ENCODE measurements at places on chromosomes 5 and 9.

- no peak for DNase-seq
Observed at GRCh38 chr9:117315236-117315635, 99.6 kb downstream of the ASTN2 start.

DNA sequence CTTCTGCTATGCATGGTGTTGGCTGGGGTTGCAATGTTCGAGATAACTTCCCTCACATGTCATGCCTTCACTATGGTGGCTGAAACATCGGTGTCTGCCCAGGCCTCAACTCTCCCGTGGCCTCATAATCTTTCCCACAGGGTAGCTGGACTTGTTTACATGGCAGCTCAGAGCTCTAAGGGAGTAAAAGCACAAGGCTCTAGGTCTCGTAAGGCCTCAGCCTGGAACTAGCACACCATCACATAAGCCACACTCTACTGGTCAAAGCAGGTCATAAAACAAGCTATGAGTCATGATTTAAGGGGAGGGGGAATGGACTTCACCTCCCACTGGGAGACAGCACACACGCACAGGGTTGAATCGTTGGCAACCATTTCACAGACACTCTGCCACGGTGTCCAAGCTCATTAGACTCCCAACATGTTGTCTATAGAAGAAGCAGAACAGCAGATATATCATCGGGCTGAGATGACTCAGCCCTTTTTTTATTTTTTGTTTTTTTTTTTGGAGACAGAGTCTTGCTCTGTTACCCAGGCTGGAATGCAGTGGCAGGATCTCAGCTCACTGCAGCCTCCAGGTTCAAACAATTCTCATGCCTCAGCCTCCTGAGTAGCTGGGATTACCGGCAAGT lies 66.8 kb upstream of the IL17B start:
- DNase-seq, result no peak

DNA sequence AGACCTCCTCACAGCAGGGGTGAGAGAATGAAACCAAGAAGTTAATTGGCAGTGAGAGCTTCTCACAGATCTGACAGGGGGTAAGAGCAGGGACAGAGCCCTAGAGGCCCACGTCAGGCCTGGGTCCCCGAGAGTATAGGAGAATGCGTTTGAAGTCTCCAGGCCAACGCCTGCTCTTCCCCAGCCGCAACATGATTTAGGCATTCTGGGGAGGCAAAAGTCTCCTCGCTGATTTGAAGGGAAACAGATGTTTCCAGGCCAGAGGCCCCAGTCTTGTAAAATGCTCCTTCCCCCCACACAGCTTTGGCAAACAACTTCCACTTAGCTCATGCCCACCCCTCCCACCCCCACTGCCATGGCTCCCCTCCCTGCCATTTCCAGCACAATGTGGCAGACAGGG lies 239.2 kb upstream of the TRIM32 start:
- no peak for DNase-seq

DNA sequence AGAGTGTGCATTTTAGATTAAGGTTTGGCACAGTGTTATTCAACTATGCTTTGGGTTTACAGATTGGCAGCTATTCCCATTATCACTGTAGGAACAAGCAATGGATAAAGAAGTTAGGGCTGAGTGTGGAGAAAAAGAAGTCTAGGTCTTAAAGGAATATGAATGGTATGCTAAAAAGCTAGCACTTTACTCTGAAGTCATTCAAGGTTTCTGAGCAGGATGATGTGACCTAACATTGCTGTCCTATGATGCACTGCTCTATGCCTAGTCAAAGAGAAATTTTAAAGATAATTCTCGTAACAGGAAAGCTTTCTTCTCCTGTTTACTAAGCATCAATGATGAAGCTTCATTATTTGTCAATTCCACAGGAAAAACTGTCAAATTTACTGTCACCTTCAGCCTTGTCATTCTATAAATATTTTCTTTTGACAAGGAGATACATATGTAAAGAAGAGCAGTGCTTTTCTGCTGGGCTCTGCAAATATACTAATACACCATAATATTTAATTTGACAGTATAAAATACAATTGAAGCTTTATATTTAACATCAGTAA lies 476.1 kb upstream of the PTPRD start:
- no peak for DNase-seq

- DNase-seq, result no peak
Observed at GRCh38 chr5:123176938-123177275, 87.9 kb downstream of the PRDM6 start.

DNA sequence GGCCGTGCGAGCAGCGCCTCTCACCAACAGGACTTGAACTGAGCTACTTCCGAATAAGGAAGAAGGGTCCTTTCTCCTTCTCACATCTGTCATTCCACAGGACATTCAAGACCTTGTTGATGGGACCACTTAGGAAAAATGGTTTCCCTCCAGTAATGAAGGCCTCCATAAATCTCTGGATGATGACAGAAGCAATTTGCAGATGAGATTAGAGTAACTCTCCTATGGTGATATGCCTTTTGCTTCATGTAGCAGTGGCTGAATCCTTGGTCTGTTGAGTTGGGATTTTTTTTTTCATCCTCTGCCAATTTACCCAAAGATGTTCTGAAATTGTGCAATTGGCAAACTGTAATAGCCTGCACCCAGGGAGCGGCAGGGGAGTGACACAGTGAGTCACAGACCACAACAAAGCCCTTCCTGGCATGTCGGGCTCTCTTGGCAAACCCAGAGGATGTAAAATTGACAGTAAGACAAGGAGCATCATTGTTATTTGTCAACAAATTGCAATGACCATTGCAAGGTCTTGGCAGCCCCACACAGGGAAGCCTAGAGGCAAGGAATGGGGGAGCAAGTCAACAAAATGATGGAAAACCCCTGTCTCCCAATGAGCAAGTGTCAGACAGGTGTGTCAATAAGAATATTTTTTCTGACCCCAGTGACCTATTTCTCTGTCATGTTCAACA lies 275.9 kb downstream of the ACTL7B start:
- DNase-seq, result no peak

- no peak for DNase-seq
Observed at GRCh38 chr9:38339496-38339895, 53.0 kb upstream of the ALDH1B1 start.

DNA sequence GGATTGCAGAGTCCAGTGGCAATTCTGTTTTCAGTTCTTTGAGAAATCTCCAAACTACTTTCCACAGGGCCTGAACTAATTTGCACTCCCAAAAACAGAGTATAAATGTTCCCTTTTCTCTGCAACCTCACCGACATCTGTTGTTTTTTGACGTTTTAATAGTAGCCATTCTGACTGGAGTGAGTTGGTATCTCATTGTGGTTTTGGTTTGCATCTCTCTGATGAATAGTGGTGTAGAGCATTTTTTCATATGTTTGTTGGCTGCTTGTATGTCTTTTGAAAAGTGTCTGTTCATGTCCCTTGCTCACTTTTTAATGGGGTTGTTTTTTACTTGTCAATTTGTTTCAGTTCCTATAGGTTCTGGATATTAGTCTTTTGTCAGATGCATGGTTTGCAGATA lies 72.6 kb downstream of the PALM2AKAP2 start:
- DNase-seq, result no peak

- DNase-seq, result no peak
Observed at GRCh38 chr5:14247054-14247386, 103.9 kb downstream of the TRIO start.

- DNase-seq, result no peak
Observed at GRCh38 chr9:82410866-82411265, 422.3 kb downstream of the SPATA31D1 start.

DNA sequence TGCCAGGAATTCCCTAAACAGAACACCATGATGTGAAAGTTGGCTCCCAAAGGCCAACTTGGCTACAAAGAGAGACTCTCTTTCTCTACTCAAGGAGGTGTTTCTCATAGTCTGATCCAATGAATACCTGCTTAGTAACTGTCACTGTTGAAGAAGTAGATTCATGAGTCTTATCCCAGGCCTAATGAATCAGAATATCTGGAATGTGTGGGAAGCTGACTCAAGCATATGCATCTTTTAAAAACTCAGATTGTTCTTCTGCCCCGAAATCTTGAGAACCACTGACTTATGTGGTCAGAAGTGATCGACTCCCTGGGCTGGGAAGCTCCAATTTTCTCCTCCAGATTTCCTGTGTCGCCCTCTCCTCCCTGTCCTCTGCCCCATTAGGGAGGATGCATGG lies 345.6 kb downstream of the PLK2 start:
- DNase-seq, result no peak

GRCh38 chr9:129078691-129079503 lies 2.0 kb upstream of the DOLPP1 start:
- DNase-seq, result no peak

GRCh38 chr9:34579808-34580163 lies 9.7 kb downstream of the CNTFR start:
- no peak for DNase-seq

DNA sequence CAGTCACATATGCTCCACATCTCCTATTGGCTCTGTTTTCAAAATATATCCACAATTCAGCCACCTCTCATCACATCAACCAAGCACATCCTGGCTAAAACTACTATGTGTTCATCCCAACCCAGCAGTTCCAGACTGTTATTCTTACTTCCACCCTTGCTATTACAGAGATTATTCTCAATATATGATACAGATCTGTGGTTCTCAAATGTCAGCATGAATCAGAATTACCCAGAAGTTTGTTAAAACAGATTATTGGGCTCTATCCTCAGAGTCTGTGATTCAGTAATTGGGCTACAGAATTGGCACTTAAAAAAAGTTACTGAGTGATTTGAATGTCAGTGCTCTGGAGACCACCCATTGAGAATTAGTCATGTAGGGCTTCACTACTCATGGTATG lies 78.8 kb upstream of the IZUMO3 start:
- no peak for DNase-seq

GRCh38 chr5:2138896-2139295 lies 256.2 kb upstream of the IRX4 start:
- DNase-seq, result no peak

DNA sequence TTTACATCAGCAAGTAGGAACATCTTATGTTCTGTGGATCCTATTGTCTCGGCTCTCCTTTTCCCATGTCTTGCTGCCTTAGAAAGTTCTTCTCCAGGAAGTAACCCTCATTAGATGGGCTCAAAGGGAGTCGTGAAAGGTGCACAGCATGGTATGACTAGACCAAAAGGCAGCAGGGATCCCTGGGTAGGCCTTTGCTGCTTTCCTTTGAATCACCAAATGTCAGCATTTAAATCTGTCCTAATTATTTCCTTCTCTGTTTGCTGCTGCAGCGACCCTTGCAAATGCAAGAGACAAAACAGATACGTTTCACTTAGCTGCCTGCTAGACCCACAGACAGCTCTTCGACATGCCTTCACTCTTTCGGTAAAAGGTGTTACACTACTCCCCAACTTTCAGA lies 218.4 kb downstream of the ACTL7B start:
- no peak for DNase-seq

DNA sequence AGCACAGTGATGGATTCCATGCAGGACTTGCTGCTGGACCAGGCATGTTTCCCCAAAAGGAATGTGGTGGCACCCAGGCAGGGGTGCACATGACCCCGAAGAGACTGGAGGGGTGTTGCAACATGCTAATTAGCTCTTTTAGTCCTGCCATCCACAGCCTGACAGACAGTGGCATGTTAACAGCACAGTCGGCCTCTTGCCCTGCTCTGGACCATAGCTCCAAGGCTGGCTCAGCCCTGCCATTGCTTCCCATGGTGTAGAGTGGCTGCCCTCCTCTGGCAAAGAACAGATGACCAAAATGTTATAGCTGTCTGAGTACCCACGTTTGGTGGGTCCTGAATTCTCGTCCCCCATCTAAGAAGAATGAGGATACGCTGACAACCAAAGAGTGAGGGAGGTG lies 736.4 kb upstream of the PTPRD start:
- no peak for DNase-seq

- DNase-seq, result no peak
Observed at GRCh38 chr9:135355521-135356011, 124.0 kb upstream of the PPP1R26 start.

GRCh38 chr5:168578538-168579487 lies at the start of gene PANK3:
Gene PANK3, minus strand, starts transcription at chr5:168579368. Its CDS starts 85 bp downstream, at chr5:168579283.
- DNase-seq, result peak; percentile 45

DNA sequence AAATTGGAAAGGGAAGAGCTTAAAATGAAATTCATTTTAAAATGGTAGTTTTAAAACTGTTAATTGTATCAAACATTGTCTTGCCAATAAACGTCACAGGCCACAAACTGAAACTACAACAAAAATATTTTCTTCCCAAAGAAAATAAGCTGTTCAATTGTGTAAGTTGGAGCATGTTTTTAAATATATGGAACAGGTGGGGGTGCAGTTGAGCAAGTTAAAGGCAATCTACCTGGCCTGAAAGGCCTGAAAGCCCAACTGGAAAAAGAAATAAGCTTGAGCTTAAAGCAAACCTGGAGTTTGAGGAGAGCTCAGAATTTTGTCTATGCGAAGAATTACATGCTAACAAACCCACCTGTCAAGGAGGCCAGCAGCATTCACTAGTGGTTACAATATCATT lies 439.5 kb downstream of the ACTL7B start:
- DNase-seq, result no peak

GRCh38 chr9:34964458-34964857 lies 6.4 kb downstream of the PHF24 start:
- DNase-seq, result no peak

DNA sequence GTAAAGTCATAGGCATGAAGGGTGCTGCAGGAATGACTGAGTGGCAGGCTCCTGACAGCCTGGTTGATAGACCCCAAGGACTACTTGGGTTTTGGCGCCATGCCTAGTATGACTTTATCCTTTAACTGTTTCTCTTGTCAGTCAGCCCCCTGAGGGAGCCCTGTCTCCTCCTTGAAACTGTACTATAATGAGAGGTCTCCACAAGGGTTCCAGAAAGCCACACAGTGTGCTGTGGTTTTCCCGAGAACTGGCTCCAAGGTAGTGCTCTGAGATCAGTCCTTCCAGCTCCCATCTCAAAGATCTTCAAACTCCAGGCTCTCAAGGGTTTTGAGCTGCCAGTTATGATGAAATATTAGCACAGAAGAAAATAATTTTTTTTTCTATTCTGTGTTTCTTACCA lies 26.7 kb upstream of the TNC start:
- no peak for DNase-seq

- no peak for DNase-seq
Observed at GRCh38 chr9:16243798-16244197, 626.7 kb downstream of the BNC2 start.

GRCh38 chr9:108755979-108756378 lies 99.8 kb downstream of the ACTL7B start:
- no peak for DNase-seq

GRCh38 chr5:15384581-15384980 lies 115.4 kb upstream of the FBXL7 start:
- no peak for DNase-seq

- peak; percentile 91 for DNase-seq
Observed at GRCh38 chr9:127991017-127991756, 10.4 kb upstream of the EEIG1 start.

- no peak for DNase-seq
Observed at GRCh38 chr5:73419465-73420390, 28.8 kb downstream of the FOXD1 start.

- DNase-seq, result no peak
Observed at GRCh38 chr9:131660466-131661405, 79.1 kb downstream of the RAPGEF1 start.

GRCh38 chr5:90434116-90434714 lies 24.7 kb upstream of the CETN3 start:
- peak; percentile 19 for DNase-seq

- DNase-seq, result peak; percentile 22
Observed at GRCh38 chr9:74570879-74571512, 73.9 kb downstream of the RORB start.

- DNase-seq, result no peak
Observed at GRCh38 chr5:116772806-116773205, 198.2 kb upstream of the SEMA6A start.

GRCh38 chr5:158380661-158381060 lies 521.7 kb upstream of the CLINT1 start:
- DNase-seq, result no peak

- no peak for DNase-seq
Observed at GRCh38 chr5:160773646-160774410, 78.2 kb downstream of the ATP10B start.
